ENCODE measurements at places on chromosomes 4 and X.

DNA sequence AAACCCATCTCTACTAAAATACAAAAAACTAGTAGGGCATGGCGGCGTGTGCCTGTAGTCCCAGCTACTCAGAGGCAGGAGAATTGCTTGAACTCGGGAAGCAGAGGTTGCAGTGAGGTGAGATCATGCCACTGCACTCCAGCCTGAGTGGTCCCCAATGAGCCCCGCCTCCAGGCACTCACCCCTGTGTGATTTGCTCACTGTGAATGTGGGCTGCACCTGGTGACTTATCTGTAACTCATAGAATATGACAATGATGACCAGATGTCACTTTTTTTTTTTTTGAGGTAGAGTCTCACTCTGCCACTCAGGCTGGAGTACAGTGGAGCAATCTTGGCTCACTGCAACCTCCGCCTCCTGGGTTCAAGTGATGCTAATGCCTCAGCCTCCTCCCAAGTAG is 49.0 kb upstream of the HOPX start:
- DNase-seq: no peak

- no peak for DNase-seq
Observed at GRCh38 chr4:75229806-75230570, 284.2 kb downstream of the RCHY1 start.

GRCh38 chr4:121950680-121951520 is 960 bp downstream of the TRPC3 start:
- peak; percentile 14 for DNase-seq

DNA sequence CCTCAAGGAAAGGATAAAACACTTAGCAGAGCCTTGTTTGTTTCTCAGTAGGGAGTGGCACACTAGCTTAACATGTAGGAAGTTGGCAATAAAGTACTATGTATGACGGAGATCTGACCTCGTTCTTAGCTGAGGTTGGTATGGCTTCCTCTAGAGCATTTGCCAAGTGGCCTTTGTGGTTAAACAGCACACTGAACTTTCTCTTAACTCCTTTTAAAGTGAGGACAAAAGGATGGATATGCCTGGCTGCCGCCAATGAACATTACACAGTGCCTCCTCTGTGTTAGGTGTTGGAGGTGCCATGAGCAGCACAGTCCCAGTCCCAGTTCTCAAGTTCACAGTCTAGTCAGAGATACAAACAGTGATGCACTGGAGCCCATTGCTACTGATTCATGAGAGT is 54.4 kb downstream of the VGLL1 start:
- no peak for DNase-seq

GRCh38 chrX:82589410-82589809 is 918.7 kb upstream of the POU3F4 start:
- DNase-seq: no peak

GRCh38 chr4:117096462-117096861 is 11.1 kb upstream of the TRAM1L1 start:
- no peak for DNase-seq

DNA sequence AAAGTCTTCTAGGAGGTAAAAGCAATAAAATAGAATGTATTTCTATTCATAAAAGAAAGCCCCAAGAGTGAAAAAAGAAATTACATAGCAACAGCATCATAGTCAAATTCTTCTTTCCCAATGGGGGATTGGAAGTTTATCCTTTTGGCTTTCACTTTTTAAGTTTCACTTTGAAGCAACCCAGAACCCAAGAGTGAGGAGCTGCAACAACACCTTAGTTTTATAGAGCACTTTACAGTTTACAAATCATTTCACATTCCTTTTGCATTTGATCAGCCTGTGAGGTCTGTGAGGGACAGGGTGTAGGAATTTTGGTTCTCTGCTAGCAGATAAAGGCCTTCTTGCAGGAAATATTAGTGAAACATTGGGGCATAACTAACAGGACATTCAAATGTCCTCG is 112.0 kb upstream of the NDP start:
- no peak for DNase-seq

DNA sequence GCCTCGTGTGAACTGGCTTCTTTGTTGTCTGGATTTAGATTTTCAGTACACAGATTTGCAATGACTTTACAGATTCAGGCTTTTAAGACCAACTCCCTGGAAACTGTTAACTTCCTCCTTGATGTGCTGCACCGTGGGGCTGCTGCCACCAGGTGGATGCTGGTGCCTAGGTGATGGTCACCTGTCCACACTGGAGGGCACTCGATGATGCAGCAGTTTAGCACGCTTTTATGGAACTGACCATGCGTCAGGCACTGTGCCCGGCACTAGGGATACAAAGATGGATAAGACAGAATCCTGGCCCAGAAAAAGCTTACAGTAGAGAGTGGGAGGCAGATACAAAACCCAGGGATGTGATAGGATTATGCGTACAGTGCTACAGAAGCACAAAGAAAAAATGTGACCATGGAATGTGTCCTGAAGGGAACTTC is 180.7 kb downstream of the CEP135 start:
- no peak for DNase-seq

GRCh38 chrX:149829751-149830191 is 48.0 kb downstream of the MAGEA9 start:
- DNase-seq: no peak

- no peak for DNase-seq
Observed at GRCh38 chrX:107448625-107448997, 841 bp upstream of the FRMPD3 start.

- DNase-seq: no peak
Observed at GRCh38 chrX:3715921-3716320, 2.5 kb upstream of the PRKX start.

- DNase-seq: no peak
Observed at GRCh38 chr4:27206009-27206408, 345.4 kb downstream of the STIM2 start.

GRCh38 chrX:120334151-120334550 is 22.9 kb upstream of the TMEM255A start:
- no peak for DNase-seq
